ENCODE measurements at places on chromosomes 3 and 15.

GRCh38 chr3:99470841-99471240 is 167.6 kb upstream of the COL8A1 start:
- DNase-seq, result peak; percentile 24

- DNase-seq, result no peak
These were observed 37.5 kb downstream of the SERPINI1 start for GRCh38 chr3:167772992-167773391.

DNA sequence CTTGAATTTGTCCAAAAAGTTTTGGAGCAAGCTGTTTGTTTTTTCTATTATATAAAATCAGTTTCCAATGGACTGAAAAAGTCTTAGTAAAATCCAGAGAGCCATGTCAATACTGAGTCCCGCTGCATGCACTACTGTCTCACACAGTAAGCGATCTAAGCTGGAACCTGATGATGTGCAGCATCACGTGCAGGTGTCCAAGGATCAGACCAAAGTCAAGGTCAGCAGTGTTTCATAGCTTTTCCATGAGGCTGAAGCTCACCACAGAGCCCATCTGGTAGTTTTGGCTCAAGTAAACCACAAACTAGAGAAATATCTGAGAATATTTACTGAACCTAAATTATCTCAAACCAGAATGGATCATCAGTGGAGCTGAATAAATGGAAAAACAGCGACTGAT is 784.0 kb upstream of the SEMA6D start:
- DNase-seq, result no peak

GRCh38 chr3:8500989-8501370 is 643 bp upstream of the LMCD1 start:
- no peak for DNase-seq

DNA sequence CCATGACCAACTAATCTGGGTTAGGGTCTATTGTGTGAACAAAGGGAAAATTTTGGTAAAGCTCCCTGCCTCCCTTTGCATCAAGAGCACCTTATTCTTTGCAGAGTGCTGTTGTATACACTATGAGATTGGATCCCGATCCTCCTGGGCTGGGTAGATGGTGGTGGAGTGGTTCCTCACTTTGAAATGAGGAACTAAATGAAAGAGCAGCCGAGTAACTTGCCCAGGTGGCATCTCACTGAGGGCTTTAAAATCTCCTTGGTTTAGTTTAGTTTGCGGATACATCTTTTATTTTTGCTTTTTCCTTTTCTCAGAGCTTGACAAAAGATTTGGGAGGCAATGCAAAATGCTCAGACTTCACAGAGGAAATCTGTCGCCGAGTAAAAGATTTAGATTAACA is 19.4 kb downstream of the IDH3A start:
- no peak for DNase-seq

DNA sequence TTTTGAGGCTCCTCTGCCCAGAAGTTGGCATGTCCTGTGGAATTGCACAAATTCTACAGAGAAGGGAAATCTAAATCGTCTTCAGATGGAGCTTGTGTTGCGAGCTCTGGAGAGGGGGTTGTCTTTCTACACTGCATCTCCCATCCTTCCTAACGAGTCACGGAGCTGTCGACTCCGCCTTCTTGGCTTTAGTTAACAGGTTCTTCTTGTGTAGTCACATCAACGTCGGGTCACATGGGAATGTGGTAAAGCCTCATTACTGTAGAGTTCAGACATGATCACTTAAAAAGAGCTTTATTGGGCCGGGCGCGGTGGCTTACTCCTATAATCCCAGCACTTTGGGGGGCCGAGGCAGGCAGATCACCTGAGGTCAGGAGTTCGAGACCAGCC is 60.0 kb downstream of the DNASE1L3 start:
- peak; percentile 54 for DNase-seq

DNA sequence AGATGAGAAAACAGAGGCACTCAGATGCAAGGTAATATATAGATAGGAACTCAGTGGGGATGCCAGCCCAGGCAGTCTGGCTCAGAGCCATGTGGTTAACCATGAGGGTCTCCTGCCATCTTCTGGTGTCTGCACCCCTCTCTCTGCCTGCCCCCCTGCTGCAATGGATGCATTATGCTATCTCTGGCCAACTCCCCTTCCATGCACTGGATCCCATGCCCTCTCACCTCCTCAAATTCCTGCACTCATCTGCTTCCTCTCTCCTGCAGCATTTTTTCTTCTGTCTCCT is 163.2 kb downstream of the STT3B start:
- DNase-seq, result no peak

GRCh38 chr3:158683230-158683962 is 10.9 kb upstream of the LXN start:
- DNase-seq, result peak; percentile 91

DNA sequence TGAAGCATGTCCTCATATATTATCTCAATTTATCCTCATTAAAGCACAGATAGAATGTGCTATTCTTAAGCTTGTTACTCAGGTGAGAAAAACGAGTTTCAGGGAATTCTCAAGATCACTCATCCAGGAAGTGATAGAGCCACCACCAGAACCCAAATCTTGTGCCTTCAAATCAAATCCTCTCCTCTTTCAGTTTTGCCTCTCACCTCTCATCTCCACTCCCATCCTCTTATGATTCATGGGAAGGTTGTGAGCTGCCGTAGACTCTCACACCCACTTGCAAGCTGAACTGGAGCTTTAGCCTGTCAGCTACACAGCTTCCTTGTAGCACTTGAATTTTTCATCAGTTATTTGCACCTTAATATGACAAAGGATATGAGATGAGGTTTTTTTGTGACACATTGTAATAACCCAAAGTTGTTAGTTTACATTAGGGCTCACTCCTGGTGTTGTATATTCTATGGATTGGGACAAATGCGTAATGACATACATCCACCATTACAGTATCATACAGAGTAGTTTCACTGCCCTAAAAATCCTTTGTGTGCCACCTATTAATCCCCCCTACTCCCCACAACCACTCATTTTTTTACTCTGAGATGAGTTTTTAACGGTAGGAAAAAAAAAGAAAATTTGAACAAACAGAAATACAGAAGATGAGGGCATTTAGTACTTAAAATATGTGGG is 25.7 kb downstream of the GPR15 start:
- DNase-seq, result no peak

- DNase-seq, result no peak
These were observed 87.4 kb downstream of the THSD4 start for GRCh38 chr15:71202712-71203111.

Measured in EH (cell line).